ENCODE measurements at places on chromosomes 2 and 18.

DNA sequence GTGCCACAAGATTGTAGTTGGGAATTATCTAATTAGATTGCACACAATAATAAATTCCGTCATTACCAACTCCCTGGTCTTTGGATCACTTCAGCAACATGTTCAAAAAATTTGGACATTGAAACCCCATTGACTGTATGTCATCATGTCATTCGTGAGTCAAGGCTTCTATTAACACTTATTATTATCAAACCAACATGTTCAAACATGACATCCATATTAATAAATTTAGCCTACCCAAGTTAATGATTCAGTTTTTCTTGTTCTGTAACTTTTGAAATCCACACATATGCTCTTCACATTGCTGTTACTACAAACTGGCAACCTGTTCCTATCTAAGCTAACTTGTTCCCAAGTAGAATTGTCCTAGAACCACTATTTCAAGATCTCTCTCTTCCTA, 1142.7 kb upstream of the SLC39A10 start:
- DNase-seq: no peak

- DNase-seq: no peak
These were observed 90.6 kb downstream of the ADAM23 start for GRCh38 chr2:206533977-206534376.

- DNase-seq: peak; percentile 96
These were observed 46.2 kb upstream of the ITGAV start for GRCh38 chr2:186543561-186544131.

- DNase-seq: no peak
These were observed 10.2 kb upstream of the GPC1 start for GRCh38 chr2:240425236-240425615.

GRCh38 chr2:949384-950079, 1.1 kb upstream of the SNTG2 start:
- no peak for DNase-seq

DNA sequence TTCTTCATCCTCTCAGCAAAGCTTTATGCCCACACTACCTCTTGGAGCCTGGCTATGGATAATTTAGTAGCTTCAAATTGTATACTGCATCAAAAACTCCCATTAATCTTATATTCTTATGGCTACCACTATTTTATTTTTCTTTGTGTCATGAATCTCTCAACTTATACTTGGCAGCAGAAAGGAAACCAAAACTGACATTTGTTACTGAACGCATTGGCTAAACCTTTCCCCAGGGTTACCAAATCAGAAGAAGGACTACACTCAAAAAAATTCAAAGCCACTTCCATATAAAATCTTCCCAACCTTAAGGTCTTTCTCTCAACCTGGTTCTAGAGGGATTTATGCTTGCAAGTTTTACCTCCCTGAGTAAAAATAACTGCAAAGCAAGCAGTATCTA, 97.0 kb upstream of the REG3G start:
- no peak for DNase-seq
